ENCODE measurements at places on chromosomes 7 and 10. TPM values are rescaled to one million over a fixed set of nuclear protein-coding genes. Genes with fewer than 3 reads are reported as not detected.

TMEM225B gene
- total RNA-seq: 0.52 TPM

PAPOLB gene
- total RNA-seq: 0.26 TPM

GSTO2 gene
- total RNA-seq: 3.5 TPM

TRPV5 gene
- not detected for total RNA-seq

VWC2 gene
- not detected for total RNA-seq

MMD2 gene
- not detected for total RNA-seq

DNA sequence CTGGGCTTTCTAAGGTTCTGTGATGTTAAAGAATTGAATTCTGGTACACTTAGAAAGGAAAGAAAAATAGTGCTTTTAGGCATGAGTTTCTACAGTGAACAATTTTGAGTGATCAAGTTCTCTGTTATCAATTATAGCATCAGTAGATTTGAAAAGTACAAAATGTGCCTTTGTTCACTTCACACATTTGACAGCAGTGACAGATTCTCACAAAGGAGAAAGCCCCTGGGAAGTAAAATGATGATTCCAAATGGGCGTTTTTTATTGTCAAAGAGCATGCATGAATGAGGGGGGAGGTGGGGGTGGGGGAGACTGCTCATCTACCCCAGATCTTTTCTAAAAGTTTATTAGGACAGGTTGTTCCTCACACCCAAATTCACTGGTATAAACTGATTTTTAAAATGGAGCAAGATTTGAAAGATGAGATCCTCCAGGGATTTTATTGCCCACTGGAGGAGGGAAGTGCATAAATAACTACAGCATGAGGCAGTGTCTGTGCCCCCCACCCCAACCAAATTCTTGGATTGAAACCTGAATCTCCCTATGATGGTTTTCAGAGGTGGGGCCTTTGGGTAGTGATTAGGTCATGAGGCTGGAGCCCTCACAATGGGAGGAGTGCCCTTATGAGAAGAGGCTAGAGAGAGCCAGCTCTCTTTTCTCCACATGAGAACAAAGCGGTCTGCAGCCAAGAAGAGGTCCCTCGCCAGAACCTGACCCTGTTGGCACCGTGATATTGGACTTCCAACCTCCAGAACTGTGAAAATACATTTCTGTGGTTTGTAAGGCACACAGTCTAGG lies 79.5 kb downstream of the AOAH start:
- no peak overlapping the region for H3K4me3 ChIP-seq
- DNase-seq: no peak
- no peaks in the 10 kb centered on the region for H3K36me3 ChIP-seq
- no peaks in the 10 kb centered on the region for H3K27me3 ChIP-seq
- no peak overlapping the region for H3K27ac ChIP-seq
- H3K4me1 ChIP-seq: no peaks in the 10 kb centered on the region

DNA sequence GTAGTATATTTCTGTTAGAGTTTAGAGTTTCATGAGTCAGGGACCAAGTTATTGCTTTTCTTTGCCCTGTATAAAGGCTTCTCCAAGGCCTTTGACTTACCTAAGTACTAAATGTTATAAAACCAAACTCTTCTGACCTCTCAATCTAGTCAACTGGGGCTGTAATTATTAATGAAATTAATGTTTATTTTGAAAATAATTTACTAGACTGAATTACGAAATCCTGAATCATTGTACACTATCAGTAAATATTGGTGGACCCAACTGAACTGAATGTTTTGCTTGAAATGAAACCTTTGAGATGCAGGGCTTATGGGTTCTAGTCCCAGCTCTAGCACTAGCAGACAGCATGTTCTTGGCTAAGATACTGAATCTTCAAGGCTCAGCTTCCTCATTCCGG lies 1.7 kb upstream of the CYP2C9 start:
- no peak overlapping the region for H3K4me3 ChIP-seq
- H3K36me3 ChIP-seq: no peaks in the 10 kb centered on the region
- DNase-seq: no peak
- no peaks in the 10 kb centered on the region for H3K4me1 ChIP-seq

- H3K27ac ChIP-seq: no peak overlapping the region
- H3K27me3 ChIP-seq: no peaks in the 10 kb centered on the region
- H3K36me3 ChIP-seq: no peaks in the 10 kb centered on the region
Measured at GRCh38 chr7:151920488-151920887, 35.8 kb upstream of the GALNTL5 start.

DNA sequence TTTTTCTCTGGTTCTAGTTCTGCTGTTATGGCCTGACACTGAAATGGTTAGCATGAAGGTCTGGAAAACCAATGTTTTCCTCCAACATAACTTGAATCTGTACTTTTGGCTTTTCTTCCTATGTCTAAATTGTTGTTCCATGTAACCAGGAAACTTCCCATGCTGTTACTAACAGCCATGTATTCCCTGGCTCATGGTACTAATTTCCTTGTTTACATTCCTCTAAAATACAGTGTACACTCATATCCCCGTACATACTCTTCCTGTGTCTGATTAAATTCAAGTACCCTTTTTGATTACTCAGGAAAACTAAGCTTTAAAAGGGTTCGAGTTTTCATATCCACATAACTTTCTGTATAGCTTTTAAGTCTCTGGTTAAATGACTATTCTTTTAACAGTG lies 12.3 kb upstream of the ACSM6 start:
- H3K4me1 ChIP-seq: no peaks in the 10 kb centered on the region
- no peaks in the 10 kb centered on the region for H3K36me3 ChIP-seq
- H3K27me3 ChIP-seq: no peaks in the 10 kb centered on the region
- no peak overlapping the region for H3K27ac ChIP-seq
- H3K4me3 ChIP-seq: no peak overlapping the region
- DNase-seq: no peak

DNA sequence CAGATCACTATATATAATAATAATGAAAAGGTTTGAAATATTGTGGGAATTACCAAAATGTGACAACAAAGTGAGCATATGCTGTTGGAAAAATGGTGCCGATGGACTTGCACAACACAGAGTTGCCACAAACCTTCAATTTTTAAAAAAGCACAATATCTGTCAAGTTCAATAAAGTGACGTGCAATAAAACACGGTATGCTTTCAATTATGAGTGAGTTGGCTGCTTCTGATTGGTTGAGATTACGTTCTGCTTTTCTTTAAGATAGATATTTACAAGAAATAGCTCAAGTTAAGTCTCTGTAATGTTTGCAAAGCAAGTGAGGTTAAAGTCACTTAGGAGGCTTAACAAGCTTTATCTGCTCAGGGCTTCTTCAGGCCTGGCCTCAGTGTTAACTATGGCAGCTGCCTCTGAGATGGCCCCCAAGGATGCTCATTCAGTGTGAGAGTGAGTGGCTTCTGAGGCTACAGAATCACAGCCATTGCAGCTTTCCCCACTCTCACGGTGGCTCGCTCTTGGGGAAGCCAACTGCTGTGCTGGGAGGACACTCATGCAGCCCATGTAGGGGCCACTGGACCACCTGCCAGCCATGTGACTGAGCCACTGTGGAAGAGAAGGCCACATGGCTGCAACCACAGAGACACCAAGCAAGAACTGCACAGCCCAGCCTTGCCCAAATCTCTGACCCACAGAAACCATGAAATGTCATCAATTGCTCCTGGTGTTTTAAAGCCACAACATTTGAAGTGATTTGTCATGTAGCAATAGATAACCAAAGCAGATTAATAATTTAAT lies 78.3 kb upstream of the TMEM72 start:
- no peaks in the 10 kb centered on the region for H3K27me3 ChIP-seq
- H3K27ac ChIP-seq: no peak overlapping the region
- no peaks in the 10 kb centered on the region for H3K4me1 ChIP-seq
- no peak overlapping the region for H3K4me3 ChIP-seq

DNA sequence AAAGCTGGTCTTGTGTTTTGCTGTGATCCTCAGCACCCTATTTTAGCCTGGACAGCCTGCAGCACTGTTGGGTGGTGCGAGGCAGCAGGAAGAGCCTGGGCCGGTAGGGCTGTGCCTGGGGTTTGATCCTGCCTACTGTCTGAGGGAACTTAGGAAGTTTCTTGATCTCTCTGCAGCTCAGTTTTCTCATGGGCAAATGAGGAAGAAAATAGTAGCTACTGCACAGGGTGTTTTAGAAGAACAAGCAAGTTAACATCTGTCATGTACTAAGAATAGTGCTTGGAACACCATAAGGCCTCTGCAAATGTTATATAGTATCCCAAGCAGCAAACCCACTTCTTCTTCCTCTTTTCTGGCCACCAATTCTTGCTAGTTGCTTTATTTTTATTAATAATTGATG lies 12.0 kb upstream of the AGR2 start:
- no peak overlapping the region for H3K27ac ChIP-seq
- no peaks in the 10 kb centered on the region for H3K4me1 ChIP-seq
- H3K27me3 ChIP-seq: no peaks in the 10 kb centered on the region
- DNase-seq: peak; percentile 47
- no peaks in the 10 kb centered on the region for H3K36me3 ChIP-seq

DNA sequence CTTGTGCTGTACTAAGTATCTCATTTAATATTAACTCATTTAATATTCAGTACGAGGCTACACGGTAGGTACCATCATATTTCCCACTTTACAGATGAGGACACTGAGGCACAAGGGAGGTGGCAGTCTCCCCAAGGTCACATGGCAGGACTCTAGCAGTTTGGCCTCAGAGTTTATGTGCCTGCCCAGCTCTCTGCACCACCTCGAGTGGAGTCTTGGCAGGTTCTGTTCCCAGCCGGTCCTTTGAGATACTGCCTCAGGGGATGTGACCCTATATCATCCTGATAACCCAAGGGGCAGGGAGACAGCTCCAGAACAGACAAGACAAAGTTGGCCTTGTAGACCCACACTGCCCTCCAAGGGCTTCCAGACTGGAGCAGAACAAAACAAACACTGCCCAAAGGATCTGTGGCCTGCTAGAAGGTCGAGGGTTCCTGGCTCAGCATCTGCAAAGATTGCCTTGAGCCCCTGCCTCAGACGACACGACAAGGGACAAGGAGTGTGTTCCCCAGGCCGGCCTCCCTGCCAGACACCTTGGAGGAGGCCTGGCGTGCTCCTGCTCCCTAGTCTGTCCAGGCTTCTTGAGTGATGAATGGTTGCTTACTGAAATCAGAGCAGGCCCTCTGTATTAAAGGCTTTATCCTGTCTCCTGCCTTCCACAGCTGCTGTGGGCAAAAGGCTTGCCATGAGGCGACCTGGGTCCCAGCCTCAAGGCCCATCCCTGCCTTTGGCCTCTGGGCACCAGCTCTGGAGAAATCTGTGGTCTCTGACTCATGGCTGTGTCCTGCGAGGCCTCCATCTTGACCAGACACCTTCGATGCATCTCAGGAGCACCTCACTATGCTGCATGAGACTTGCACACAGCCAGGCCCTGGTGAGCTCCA lies 3.9 kb upstream of the PWWP2B start:
- H3K27me3 ChIP-seq: no peaks in the 10 kb centered on the region
- no peaks in the 10 kb centered on the region for H3K4me1 ChIP-seq
- DNase-seq: peak; percentile 66
- H3K4me3 ChIP-seq: no peak overlapping the region
- no peaks in the 10 kb centered on the region for H3K36me3 ChIP-seq
- no peak overlapping the region for H3K27ac ChIP-seq

GRCh38 chr7:3835109-3835508 lies 534.1 kb downstream of the SDK1 start:
- no peaks in the 10 kb centered on the region for H3K4me1 ChIP-seq
- no peak for DNase-seq
- no peak overlapping the region for H3K4me3 ChIP-seq
- no peaks in the 10 kb centered on the region for H3K27me3 ChIP-seq

GRCh38 chr10:4034907-4035598 lies 250.0 kb upstream of the KLF6 start:
- DNase-seq: no peak
- no peaks in the 10 kb centered on the region for H3K27me3 ChIP-seq
- H3K36me3 ChIP-seq: no peaks in the 10 kb centered on the region

DNA sequence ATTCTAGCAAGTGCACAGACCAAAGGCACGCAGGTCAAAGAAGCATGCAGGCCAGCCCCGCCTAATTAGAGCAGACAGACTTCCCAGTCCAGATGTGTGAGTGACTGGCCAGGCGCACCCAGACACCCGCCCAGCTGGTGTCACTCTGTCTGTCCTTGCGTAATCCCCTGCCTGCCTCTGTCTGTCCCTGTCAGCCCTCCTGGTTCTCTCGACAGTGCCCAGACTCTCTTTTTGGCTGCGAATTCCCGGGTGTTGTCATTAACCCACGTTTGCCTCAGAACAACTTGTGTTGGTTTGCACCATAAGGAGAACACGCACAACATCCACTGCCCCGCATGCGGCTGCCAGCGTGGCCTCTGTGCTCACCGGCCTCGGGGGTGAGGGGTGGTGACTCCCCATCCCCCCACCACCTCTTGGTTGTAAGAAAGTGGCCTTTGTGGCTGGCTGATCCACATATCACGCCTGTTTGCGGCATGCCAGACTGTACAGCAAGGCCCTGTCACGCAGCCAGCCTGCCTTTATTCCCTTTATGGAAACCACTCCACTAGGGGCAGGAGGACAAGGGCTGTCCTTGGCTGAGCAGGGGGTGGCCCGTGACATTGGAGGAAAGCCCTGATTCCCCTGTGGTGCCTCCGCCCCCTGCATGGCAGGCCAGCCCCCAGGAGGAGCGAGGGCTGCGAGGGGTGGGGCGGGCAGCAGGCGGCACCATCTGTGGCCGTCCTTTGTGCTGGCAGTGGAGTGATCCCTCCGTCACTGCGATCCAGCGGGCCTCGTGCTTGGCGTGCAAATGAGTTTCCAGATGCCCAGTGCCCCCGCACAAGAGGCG lies 72.8 kb upstream of the PPIF start:
- DNase-seq: peak; percentile 88
- no peak overlapping the region for H3K4me3 ChIP-seq
- no peaks in the 10 kb centered on the region for H3K27me3 ChIP-seq
- H3K36me3 ChIP-seq: no peaks in the 10 kb centered on the region
- H3K27ac ChIP-seq: no peak overlapping the region

DNA sequence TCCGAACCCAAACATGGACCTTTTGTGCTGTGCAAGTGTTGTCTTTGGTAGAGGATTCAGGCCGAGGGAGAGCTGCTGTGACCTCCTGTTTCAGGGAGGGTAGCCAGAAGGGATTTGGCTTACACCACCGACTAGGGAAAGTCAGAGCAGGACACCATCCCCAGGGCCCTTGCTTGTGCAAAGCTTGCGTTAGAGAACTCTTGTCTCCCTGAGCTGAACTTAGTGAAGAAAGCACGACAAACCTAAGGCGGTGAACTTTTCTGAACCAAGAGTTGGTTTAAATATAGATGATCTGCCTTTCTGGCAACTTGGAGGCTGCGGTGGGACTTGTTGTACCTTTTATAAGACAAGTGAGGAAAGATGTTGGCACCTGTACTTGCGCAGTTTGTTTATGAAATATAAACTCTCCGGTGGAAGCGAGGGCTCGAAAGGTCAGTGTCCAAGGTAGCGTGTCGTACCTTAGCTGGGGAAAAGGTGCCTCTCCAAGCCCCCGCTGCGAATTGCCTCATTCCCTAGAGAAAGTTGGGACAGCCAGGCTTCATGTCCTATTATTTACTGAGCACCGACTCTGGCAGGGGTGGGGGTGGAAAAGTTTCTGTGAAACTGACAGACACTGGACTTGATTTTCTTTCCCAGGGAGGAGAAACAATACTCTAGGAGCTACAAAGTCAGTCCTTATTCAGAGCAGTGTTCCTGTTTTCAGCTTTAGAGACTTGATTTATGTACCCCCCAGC lies 31.6 kb downstream of the WBP1L start:
- H3K4me3 ChIP-seq: no peak overlapping the region
- H3K27ac ChIP-seq: peak overlapping the region; percentile 97
- H3K4me1 ChIP-seq: peaks cover 6% of the 10 kb centered on the region
- no peaks in the 10 kb centered on the region for H3K36me3 ChIP-seq
- peak; percentile 82 for DNase-seq
- no peaks in the 10 kb centered on the region for H3K27me3 ChIP-seq

GRCh38 chr7:151233804-151234203 lies 1.5 kb downstream of the CHPF2 start:
- H3K36me3 ChIP-seq: peaks cover 3% of the 10 kb centered on the region
- H3K27me3 ChIP-seq: no peaks in the 10 kb centered on the region
- H3K27ac ChIP-seq: peak overlapping the region; percentile 20
- no peaks in the 10 kb centered on the region for H3K4me1 ChIP-seq
- peak overlapping the region; percentile 92 for H3K4me3 ChIP-seq
- DNase-seq: peak; percentile 66
